ENCODE measurements at places on chromosomes 7 and 10.

GRCh38 chr10:122966879-122967278, 12.9 kb upstream of the C10orf88 start:
- peaks cover 23% of the 10 kb centered on the region for H3K27me3 ChIP-seq
- H3K4me1 ChIP-seq = no peaks in the 10 kb centered on the region
- no peak overlapping the region for H3K27ac ChIP-seq

- H3K4me3 ChIP-seq = no peak overlapping the region
- no peaks in the 10 kb centered on the region for H3K27me3 ChIP-seq
- peaks cover 9% of the 10 kb centered on the region for H3K4me1 ChIP-seq
- H3K27ac ChIP-seq = no peak overlapping the region
- no peak for DNase-seq
These were observed 172.6 kb upstream of the FZD1 start for GRCh38 chr7:91091631-91092030.

- H3K36me3 ChIP-seq = no peaks in the 10 kb centered on the region
- H3K27ac ChIP-seq = no peak overlapping the region
- H3K4me3 ChIP-seq = no peak overlapping the region
- DNase-seq = no peak
- no peaks in the 10 kb centered on the region for H3K27me3 ChIP-seq
- H3K4me1 ChIP-seq = peaks cover 12% of the 10 kb centered on the region
These were observed 31.2 kb downstream of the GRIFIN start for GRCh38 chr7:2445047-2445446.

DNA sequence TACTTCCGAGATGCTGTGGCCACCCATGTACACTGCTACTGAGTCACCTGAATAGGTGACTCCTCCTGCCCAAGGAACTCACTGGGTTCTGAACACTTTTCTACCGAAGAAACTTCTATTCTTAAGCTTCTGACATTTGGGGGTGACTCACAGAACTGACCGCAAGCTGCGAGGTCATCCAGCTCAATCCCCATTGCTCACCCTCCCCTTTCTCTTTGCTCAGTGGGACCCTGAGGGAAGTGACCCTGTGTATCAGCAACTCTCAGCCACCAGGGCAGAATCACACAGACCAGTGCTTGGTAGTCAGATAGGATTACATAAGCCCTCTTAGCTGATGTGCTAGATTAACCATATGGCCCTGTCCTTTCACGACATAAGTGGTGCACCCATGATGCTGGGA, 46.3 kb downstream of the INSYN2A start:
- H3K27me3 ChIP-seq = no peaks in the 10 kb centered on the region
- H3K36me3 ChIP-seq = no peaks in the 10 kb centered on the region
- no peak for DNase-seq
- H3K27ac ChIP-seq = no peak overlapping the region
- no peaks in the 10 kb centered on the region for H3K4me1 ChIP-seq
